ENCODE measurements at places on chromosomes 4 and X.

GRCh38 chr4:7802093-7802726, 137.5 kb downstream of the AFAP1 start:
- DNase-seq = peak; percentile 76

- no peak for DNase-seq
These were observed 190.1 kb upstream of the BMP3 start for GRCh38 chr4:80840396-80840795.

DNA sequence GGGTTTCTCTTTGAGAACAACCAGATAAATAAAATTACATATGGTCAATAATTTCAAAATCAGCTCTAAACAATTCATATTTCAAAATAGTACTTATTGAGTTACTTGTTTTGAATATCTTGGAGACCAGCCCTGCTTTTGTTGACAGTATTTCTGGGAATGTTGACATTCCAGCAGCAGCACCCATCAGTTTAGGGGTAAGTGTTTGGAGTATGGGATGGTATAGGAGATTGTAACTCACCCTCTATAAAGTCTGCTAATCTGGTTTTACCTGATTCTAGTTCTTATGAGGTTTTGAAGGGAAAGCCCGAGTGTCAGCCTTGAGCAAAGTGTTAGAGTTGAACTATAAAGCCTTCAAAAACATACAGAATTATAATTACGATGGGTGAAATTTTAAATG, 139.2 kb upstream of the ANKRD50 start:
- no peak for DNase-seq

GRCh38 chr4:108172753-108173598, 4.2 kb upstream of the LEF1 start:
- DNase-seq = no peak

GRCh38 chrX:39514801-39515200, 583.0 kb downstream of the BCOR start:
- no peak for DNase-seq

- no peak for DNase-seq
These were observed 107.2 kb upstream of the TBL1X start for GRCh38 chrX:9357518-9358114.

- DNase-seq = no peak
These were observed 178.2 kb upstream of the FRMPD4 start for GRCh38 chrX:11960031-11960430.

GRCh38 chr4:67939195-67939594, 24.1 kb downstream of the TMPRSS11A start:
- no peak for DNase-seq

GRCh38 chr4:176358083-176358469, 38.3 kb downstream of the SPCS3 start:
- DNase-seq = no peak

- DNase-seq = no peak
These were observed 15.7 kb downstream of the OFD1 start for GRCh38 chrX:13750204-13750603.

DNA sequence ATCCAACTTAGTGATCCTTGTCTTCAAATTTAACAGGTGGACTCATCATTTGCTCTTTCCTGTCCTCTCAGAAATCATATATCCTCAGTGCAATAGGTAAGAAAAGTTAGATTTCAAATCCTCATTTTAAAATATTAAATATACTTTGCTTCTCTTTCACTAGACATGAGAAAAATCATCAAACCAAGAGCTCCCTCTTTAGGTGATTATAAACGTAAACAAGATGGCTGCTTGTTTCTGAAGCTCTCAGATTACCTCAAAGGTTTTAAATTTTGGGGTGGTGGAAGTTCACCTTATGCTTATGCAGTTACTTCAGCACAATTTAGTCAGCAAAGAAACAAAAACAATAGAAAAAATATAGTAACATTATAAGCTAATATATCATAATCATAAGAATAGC, 27.3 kb downstream of the CSN3 start:
- no peak for DNase-seq

DNA sequence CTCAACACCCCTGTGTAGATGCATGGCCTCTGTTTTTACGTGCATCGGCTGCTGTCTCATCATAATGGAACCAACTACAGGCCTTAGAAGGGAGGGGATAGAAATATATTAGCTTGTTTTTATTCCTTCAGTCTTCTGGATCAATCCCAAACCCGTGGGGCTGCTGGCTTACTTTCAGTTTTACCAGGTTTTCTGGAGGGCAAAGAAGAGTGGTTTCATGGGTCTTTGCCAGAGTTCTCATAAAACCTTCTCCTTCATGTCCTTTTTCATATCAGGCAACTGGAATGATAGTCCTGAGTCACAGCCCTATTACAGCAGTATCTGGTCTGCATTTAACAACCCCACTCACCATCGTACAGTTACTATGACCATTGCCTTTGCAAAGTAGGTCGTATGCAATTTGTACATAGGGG, 34.6 kb downstream of the PPP2R2C start:
- DNase-seq = no peak

GRCh38 chr4:1406981-1407656, 877 bp upstream of the NKX1-1 start:
- no peak for DNase-seq

DNA sequence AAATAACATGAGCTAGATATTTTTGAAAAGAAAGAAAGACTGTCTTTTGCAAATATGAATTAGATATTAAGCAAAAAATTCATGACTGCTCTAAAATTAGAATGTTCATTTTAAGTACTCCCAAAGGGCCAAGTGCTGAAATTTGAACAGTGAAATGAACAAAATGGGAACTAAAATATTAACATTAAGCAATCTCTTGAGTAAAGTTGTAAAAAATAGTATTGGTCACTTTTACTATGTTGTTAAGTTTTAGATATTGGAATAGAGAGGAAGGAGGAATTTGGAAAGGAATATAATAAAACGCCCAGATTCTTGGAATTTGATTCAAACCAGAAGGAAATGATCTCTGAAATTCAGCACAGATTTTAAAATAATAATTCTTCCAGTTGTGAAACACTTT, 125.9 kb upstream of the ANK2 start:
- no peak for DNase-seq

DNA sequence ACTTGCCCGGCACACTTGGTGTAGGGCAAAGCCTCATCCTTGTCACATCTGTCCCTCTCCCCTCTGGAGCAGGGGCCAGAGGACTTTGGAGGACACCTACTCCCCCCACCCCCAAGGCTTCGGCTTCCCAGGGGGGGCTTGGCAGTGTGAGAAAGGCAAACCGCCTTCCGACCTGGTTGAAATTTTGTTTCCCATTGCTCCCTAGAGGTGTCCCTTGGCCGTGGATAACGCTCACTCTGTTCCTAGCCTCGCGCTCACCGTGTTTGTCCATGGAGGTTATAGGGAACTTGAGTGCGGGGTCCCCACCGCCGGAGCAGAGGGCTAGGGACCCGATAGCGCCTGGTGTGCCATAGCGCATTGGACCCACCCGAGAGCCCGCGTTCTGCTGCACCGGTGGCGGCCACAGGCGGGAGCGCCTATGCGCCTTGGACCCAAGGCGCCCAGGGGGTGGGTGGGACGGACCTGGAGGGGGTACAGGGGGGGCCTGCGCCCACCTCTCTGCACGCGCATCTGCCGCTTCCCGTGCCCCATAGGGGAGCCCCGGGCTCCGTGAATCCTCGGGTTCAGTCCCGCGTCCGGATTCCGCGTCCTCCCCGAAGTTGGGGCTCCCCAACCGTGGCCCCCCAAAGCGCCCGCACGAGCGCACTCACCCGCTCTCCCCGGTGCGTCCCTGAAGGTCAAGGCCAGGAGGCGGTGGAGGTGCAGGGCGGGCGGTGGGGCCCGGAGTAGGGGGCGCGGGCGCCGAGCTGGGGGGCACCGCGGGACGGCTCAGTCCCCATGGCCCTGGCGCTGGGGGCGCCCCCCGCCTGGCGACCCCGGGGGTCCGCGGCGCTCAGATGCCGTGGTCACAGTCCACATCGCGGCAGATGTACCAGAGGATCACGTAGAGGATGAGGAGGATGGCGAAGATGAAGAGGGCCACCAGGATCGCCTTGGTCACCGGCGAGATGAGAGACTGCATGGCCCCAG, 82.7 kb upstream of the DHRSX start:
- no peak for DNase-seq

GRCh38 chr4:142683503-142683902, 162.6 kb downstream of the INPP4B start:
- DNase-seq = no peak

DNA sequence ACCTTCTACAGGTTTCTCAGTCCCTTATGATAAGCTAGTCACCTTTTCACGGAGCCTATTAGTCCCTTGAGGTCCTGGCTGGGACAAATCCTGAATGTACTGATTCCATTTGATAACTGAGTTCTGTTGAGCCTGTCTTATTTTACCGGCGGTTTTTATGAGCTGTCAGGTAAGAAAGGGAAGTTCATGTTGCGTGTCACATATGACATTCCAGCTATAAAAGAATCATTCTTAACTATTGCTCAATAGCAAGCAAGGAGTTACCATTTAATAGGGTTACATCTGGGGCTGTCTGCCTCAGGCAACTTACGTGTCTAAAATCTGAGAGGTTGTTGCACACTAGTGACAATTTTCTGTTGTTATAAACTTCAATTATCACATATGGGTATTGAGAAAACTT, 394.6 kb downstream of the TECRL start:
- DNase-seq = no peak

GRCh38 chr4:158182736-158183135, 9.9 kb upstream of the GASK1B start:
- DNase-seq = no peak

DNA sequence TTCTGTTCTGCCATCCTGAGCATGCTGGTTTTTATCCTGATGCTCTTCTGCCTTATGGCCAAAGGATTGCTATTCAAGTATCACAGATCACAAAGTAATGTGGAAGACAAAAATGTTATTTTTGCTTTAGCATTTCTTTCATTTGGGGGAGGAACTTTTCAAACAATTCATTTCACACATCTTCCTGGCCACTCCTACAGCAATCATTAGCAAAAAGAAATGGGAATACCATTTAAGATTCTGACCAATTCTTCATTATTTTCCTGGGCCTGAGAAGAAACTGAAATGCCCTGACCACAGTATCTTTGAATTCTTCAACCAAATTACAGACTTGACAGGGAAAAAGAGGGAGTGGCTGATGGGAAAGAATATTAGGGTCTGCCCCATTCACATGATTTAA, 38.0 kb upstream of the GRID2 start:
- DNase-seq = no peak

- DNase-seq = no peak
These were observed 24.6 kb upstream of the ARMCX4 start for GRCh38 chrX:101460669-101461068.

GRCh38 chr4:154024097-154024694, 235.3 kb upstream of the SFRP2 start:
- no peak for DNase-seq

GRCh38 chrX:11064851-11065600, 46.1 kb upstream of the HCCS start:
- DNase-seq = no peak

DNA sequence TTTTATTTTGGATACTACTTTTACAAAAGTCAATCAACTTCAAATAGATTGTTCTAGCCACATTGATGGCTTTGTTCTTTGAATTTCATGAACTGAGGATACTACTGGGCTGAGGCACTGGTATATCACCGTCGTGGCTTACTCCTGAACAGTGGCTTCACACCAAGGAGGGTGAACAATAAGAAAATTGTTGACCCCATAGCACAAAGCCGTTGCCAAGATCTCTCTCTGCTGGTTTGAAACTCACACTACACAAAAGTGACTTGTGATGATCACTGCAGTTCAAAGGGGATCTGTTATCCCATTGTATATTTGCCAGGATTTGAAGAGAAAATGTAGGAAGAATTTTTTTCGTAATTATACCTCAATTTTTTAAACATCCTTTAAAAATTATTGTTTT, 119.6 kb downstream of the PDLIM5 start:
- no peak for DNase-seq

DNA sequence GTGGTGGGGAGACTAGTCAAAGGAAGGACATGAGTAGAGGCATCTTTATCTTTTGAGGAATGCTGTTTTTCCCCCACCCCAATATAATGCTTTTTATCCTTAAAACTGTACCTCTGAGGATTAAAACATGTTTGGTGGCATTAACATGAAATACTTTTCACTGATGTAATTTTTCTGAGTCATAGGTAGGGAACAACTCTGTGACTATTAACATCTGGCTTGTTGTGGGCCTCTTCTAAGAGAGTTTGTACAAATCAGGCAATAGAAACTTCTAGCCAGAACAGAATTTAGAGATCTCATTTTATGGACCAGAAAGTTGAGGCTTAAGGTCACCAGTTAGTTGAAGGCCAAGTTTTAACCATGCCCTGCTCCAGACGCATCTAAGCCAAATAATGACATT, 207.6 kb downstream of the SOX3 start:
- no peak for DNase-seq

- DNase-seq = no peak
These were observed 14.3 kb downstream of the PIGG start for GRCh38 chr4:513327-513726.

GRCh38 chr4:88242144-88242543, 42.2 kb downstream of the PPM1K start:
- DNase-seq = no peak

DNA sequence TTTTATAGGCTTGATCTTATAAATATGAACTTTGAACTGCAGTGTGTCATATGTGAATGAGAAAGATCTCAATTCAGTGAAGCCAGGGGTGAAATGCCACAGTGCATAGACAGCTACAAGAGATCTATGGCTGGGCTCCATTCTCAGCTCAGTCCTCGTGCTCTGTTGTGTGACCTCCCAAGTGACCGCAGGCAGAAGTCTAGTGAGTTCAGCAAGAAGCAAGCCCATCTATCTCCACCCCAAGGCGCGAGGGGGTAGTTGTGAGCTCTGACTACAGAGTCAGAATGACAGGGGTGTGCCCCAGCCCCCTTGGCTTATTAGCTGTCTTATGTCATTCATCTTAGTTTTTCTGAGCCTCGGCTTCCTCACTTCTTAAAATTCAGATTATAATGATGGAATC, 378.3 kb downstream of the FBXW7 start:
- no peak for DNase-seq

DNA sequence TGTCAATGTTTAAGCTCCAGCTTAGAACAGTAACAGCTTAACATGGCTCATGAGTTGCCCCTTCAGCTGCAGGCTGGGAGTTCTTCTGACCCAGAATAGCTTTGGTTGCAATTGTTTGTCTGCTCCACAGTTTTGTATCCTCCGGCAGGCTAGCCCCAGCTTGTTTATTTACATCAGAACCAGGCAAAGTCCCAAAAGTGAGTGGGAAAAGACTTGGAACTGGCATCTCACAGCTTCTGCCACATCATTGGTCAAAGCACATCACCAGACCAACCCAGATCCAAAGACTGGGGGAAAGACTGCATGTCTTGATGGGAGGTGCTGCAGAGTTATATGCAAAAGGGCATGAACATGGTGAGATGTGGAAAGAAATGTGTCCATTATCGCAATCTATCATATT, 231.2 kb upstream of the CPEB2 start:
- DNase-seq = no peak

- DNase-seq = no peak
These were observed 127.9 kb upstream of the ENPP6 start for GRCh38 chr4:184345573-184345922.

- DNase-seq = no peak
These were observed 2375.8 kb upstream of the TENM3 start for GRCh38 chr4:179867300-179867878.

- no peak for DNase-seq
These were observed 10.5 kb upstream of the MGST2 start for GRCh38 chr4:139655116-139655515.

- no peak for DNase-seq
These were observed 14.6 kb upstream of the SLC25A4 start for GRCh38 chr4:185128272-185129119.

Measured in stimulated activated CD4-positive, alpha-beta T cell treated with anti-CD3 and anti-CD28 coated beads, Interleukin-1b, Interleukin-23, amount 100 ng/mL, for 1 hour (primary cell).